ENCODE measurements at places on chromosomes 3 and 15.

DNA sequence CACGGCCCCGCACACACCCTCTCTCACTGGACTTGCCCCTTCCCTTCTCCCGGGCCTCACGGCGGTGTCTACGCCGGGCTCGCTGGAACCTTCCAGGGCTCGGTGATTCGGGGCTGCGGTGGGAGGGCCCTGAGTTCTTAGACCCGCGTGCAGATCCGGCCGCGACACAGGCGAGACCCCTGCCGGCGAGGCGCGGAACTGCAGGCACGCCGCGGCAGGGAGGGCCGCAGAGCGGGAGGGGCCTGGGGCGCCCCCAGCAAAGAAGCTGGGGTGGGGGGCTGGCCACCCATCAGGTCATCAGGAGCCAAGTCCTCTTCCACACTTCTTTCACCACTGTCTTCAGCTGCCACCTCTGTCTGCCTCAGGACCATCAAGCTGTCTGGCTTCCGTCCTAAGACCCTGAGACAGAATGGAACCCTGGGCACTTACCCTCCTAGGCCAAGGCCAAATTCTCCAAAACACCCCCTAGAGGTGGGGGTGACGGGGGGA is 164.5 kb downstream of the XXYLT1 start:
- DNase-seq, result no peak

DNA sequence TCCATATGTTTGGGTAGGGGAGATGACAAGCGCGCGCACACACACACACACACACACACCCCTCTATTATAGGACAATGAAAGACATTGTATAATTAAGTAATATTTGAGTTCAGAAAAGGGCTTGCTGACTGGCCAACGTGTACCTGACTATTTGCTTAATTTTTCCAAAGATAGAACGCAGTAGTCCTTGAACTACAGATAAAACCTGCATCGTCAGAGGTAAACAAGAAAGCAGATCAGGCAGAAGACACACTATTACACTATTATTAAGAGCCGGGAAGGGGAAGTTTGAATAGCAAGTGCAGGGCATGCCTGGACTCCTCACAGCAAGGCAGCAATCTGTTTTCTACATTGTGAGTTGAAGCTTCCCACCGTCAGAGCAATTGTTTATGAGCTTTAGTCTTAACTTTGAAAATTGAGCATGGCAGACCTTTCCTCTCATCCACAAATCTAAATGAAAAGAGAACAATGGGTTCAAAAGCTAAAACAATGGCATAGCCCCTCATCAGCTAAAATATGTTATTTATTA is 427.7 kb downstream of the GABRG3 start:
- DNase-seq, result no peak

GRCh38 chr3:162489853-162490252 is 993.2 kb downstream of the OTOL1 start:
- no peak for DNase-seq

GRCh38 chr3:123576122-123576521 is 8.7 kb downstream of the HACD2 start:
- no peak for DNase-seq

Data from skeletal muscle cell (primary cell).